NCI-H460 (cell line): ENCODE measurements at places on chromosomes 13 and 19.

- DNase-seq: peak; percentile 33
Observed at GRCh38 chr13:24842549-24843274, 78.7 kb downstream of the RNF17 start.

- no peak for DNase-seq
Observed at GRCh38 chr13:21964686-21965085, 293.8 kb downstream of the FGF9 start.

DNA sequence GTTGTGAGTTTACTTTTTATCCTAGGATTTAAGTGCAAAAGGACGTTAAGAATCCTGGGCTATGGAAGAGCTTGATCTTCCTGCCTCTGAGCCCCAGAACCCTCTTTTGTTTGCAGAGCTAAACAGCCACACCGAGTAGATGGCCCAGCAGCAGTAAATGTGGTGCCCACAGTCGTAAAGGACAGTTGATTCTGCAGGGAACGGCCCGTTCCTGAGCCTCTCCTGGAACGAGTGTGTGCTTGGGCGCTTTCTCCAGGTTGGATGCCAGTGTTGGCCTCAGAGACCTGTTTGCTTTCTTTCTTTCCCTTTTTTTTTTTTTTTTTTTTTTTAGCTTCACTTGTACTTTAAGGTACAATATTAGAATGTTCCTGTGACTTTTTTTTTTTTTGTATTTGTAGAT lies 41.7 kb downstream of the SPATA13 start:
- DNase-seq: no peak

- DNase-seq: no peak
Observed at GRCh38 chr13:74557870-74558269, 423.7 kb upstream of the KLF12 start.

DNA sequence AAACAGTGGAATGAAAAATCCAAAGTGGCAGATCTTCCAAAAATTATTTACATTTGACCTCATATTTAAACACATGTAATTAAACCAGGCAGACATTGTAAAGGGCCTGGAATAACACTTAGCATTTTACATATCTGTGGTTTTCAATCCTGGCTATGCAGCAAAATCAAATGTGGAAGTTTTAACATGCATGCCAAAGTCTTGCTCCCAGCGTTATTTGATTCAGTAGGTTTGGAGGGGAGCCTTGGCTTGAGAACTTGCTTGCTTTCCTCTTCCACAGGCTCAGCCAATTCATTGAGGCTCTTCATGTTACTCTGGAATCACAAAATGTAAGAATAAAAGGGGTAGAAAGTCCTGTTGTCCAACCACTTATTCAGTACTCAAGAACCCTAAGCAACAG lies 42.5 kb upstream of the INTS6 start:
- no peak for DNase-seq

GRCh38 chr13:75455962-75456361 lies 26.0 kb downstream of the TBC1D4 start:
- DNase-seq: no peak

DNA sequence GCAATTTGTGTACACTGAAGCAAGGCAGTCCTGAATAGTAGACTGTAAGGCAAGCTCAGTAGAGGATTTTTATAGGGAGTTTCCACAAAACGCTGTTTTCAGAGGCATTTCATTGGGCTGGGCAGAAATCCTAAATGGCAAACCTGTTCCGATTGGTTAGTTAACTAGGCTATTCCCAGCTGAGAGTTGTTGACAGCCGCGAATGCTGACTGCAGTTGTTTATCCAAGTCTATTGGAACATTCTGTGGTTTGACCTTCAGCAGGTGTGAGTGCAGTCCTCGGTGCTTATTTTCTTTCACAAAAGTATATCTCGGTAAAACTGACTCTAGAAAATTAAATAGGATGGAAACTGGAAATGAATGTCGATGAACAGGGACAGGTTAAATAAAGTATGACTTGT lies 45.4 kb downstream of the TPT1 start:
- DNase-seq: no peak

GRCh38 chr19:55005684-55006488 lies 32.2 kb downstream of the GP6 start:
- DNase-seq: peak; percentile 8

DNA sequence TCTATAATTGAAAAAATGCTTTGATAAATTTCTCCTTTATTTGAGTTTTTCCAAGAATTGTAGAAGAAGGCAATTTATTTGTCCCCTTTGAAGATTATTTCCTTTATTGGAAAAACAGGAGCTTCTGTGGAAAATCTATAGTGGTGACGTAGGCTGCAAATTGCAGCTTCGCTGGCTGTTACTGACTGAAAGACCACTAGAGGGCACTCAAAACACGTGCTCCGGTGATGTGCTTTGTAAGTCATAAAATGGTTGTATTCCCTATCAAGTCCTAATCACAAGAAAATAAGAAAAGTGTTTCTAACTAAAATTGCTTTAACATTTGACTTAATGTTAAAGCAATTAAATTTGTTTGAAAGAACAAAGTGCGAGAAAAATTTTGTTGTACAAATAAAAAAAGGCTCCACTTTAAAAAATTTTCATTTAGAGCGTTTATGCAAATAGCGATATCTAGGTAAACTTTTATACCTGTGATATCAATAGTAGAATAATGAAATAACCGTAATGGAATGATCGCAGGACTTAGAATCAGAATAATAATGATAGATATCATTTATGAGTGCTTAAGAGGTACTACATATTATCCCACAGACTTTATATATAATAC lies 638.2 kb upstream of the SPRY2 start:
- peak; percentile 59 for DNase-seq

DNA sequence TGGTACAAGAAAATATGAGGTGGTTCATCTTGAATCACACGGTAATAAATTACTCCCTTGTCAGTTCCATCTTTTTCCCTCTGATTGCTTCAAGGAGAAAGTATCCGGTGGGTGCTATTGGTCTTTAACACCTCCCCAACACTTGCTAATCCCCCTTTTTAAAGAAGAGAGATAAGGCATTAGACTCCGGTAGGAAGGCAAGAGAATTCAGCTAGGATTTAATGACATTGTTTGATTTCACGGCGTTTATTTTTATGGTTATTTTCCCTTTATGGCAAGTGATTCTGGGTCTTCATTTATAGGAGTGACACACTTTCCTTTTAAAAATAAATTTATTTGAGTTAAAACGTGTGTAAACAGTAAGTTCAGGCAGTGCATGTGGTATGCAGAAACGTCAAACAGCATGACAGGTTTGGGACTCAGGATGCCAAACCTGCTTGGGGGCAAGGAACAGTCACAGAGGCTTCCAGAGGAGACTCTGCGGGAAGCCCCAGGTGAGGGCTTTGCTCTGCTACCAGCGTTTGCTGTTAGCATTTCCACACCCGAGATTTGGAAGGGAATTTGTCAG lies 36.5 kb downstream of the TSHZ3 start:
- DNase-seq: no peak
